ENCODE measurements at places on chromosomes 4 and X.

GRCh38 chrX:78024349-78025059, 55.1 kb upstream of the PGAM4 start:
- DNase-seq: peak; percentile 51

- no peak for DNase-seq
Observed at GRCh38 chr4:17063888-17064287, 165.4 kb upstream of the LDB2 start.

- no peak for DNase-seq
Observed at GRCh38 chr4:126976850-126977632, 655.7 kb upstream of the INTU start.

- no peak for DNase-seq
Observed at GRCh38 chr4:13918991-13919441, 291.5 kb upstream of the BOD1L1 start.

GRCh38 chrX:112760697-112761096, 79.9 kb downstream of the AMOT start:
- DNase-seq: no peak

GRCh38 chr4:139782926-139783522, 117.4 kb downstream of the MGST2 start:
- no peak for DNase-seq

DNA sequence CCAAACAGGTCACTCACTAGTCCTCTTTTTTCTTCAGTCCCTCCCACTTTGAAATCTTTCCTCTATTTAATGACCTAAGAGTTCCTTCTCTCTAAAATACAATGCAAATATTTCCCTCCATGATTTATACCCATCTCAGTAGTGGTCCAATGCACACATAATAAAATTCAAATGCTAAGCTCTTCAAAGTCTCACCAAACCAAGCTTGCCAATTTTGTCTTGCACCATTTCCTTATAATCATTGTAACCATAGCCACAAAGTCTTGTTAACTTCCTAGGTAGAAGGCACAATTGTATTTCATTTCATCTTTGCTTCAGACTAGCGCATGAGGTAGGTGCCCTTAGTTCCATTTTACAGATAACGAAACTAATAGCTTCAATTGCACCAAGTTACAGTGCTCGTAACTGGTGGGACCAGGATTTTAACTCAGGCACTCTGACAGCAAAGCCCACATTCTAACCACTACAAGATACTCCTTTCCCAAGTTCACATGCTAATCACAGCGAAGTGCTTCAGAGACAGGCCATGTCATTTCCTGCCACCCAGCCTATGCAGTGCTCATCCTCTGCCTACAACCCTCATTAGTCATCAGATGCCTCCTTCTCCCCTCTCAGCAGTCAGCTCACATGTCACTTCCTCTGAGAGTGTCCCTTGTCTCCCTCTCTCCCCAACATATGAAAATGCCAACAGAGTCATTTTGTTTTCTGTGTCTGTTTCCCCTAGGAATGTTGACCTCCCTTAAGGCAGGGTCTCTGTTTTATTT, 66.9 kb upstream of the PPARGC1A start:
- DNase-seq: no peak

GRCh38 chr4:137471895-137472294, 60.4 kb downstream of the PCDH18 start:
- DNase-seq: no peak

DNA sequence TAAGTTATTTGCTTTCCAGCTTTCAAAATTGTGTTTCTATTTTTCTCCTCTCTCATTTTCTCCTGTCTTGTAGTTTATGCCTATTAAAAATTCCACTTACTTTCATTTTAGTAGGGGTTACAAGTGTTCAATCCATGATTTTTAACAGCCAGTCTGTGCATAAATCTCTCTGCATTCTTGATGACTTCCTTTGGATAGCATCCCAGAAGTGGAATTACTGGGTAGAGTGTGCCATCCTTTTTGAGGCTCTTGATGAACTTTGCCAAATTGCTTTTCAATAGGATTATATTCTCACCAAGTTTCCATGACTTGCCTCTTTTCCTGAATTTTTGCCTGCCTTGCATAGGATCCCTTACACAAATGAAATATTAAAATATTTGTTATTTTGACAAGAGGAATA, 58.5 kb downstream of the DIPK2B start:
- DNase-seq: no peak

DNA sequence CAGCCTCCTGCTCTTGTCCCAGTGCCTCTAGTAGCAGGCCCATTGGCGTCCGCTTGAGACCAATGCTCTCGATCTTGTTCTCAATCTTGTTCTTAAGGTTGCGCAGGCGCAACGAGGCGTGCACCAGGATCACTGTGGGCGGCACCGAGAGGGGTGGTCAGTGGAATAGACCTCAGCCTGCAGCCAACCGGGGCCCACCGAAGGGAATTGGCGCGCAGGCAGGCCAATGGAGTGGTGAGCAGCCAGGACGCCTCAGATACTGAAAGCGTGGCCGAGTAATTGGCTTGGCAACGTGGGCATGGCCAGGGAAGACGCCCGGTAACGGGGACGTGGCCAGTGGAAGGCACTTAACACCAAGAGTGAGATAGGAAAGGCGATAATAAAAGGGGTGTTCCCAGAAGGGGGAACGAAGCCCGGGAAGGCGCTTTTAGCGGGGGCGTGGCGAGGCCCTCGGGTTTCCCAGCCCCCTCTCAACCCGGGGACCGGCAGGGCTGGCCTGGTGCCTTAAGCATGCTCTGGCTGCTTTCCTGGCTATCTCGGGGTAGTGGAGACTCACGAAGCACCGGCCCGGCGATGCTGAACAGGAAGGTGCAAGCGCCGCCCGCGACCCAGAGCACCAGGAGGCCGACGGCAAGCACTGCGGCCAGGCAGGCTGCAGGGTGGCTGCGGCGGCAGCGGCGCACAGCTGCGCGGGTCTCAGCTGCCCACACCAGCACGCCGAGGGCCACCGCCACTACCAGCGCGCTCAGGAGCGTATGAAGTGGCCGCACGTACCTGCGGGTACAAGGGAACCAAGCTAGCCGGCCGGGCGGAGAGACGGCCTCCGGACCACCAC, 1.7 kb downstream of the PRAF2 start:
- no peak for DNase-seq

- peak; percentile 1 for DNase-seq
Observed at GRCh38 chrX:119398974-119399771, at the start of gene SLC25A43. SLC25A43 (plus strand) TSS chrX:119399336; CDS start chrX:119399404, 68 bp downstream.

DNA sequence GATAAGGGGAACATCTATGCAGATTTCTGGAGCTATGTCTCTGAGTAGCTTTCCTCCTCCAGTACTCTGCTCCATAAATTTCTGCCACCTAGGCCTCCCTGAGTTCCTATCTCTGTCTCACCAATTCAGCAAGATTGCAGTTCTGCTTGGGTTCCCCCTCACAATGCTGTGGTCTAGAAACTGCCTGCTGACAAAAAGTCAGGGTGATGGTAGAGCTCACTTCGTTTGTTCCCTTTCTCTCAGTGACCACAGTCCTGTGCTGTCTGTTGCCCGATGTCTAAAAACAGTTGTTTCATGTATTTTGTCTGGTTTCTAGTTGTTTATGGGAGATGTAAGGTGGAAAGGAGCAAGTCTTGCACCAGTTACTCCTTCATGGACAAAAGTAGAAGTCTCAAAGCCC, 41.1 kb downstream of the AMMECR1 start:
- no peak for DNase-seq

- DNase-seq: no peak
Observed at GRCh38 chr4:32884198-32884597, 2164.0 kb downstream of the PCDH7 start.

DNA sequence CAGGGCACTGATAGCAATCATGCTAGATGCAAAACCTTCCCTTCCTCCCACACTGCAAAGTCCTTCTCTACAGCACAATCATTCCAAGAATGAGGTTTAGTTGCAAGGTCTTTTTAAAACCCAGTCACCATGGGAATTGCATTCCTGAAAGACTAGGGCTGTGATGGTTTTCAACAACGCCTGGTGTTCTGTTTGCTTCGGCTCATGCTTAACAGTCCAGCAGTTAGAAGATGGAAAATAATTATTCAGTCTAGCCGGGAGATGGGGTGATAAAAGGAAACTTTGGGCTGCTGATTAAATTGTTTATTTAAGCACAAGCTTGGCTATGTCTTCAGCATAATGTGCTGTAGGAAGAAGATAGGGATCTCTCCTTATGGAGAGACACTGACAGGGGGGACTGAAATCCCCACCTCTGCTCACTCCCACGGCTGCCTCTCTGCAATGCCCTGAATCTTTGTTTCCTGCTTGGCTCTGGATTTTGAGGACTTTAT, 211.4 kb downstream of the MID1IP1 start:
- DNase-seq: no peak

- DNase-seq: no peak
Observed at GRCh38 chrX:42585842-42586621, 191.9 kb downstream of the PPP1R2C start.

DNA sequence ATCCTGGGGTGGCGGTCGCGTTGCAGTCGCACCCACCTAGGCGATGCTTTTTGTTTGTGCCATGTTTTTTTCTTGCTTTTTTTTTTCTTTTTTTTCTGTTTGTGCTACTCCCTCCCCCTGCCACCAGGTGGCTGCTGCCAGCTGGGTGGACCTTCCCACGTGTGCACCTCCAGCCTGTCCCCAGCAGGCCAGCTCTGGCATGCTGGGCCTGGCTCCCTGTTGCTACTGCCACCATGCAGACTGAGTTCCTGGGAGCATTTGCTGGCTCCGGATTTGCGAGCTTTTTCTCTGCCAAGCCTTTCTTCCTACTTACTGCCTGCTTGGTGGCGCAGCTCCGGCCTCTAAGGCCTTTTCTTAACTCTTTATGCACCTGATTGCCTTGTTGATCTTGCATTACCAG, 161.2 kb upstream of the WDFY3 start:
- peak; percentile 25 for DNase-seq

- no peak for DNase-seq
Observed at GRCh38 chr4:45324455-45325417, 598.4 kb upstream of the GNPDA2 start.

DNA sequence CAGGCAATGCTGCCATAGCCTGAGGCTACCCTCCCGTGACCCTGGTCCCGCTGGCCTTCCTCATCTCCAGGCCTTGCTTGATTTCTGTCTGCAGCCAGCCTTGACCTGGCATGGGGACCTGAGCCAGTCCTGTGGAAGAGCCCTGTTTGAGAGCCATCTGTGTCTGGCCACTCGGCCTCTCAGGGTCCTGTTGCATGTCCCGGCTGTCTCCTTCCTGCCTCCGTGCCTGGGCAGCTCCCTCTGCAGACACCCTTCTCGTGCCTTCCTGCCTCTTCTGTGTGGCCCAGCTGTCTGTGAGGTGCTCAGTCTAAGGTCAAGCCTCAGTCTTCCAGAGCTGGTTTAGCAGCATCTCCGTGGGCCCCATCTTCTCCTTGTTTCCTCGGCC, 108.4 kb downstream of the SORCS2 start:
- no peak for DNase-seq

DNA sequence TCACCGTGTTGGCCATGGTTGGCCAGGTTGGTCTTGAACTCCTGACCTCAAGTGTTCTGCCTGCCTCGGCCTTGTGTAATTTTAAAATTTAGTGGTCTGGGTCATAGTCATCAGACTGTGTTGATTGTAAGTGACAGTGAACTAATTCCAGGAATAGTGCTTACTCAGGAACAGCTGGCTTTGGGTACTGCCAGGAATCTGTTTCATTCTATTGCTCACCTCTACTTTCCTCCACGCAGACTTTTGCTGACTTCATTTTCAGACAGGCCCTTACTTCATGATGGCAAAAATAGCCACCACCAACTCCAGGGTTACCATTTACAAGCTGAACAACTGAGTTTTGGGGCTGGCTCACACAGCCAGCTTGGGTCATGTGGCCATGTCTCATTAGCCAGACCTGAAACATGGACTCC, 54.6 kb downstream of the FNIP2 start:
- no peak for DNase-seq

DNA sequence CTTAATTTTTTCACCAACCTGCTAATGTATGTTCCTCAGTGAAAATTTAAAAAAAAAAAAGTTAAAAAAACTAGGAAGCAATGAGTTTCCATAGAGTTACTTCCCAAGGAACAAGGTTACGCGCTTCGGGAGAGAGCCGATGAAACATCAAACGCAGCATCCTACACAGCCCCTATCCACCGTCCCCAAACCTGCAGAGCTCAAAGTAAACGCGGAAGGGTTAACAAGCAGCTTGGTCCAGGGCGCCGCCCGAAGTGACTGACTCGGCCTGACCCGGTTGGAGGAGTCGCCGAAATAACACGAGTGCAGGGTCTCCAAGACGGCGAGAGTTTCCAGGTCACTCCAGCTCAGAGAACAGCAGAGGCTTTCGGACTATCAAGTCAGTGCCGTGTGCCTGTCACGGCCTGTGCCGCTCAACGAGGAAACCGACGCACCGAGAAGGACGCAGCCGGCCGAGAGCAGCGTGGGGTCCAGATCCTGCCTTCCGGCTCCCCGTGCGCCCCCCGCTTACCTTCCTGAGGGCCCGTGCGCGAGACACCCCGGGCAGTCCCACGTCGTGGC, 512 bp downstream of the NOP14 start:
- peak; percentile 41 for DNase-seq

- DNase-seq: no peak
Observed at GRCh38 chr4:132063829-132064228, 1085.3 kb upstream of the PCDH10 start.

- DNase-seq: no peak
Observed at GRCh38 chr4:2482192-2482591, 13.3 kb downstream of the RNF4 start.

DNA sequence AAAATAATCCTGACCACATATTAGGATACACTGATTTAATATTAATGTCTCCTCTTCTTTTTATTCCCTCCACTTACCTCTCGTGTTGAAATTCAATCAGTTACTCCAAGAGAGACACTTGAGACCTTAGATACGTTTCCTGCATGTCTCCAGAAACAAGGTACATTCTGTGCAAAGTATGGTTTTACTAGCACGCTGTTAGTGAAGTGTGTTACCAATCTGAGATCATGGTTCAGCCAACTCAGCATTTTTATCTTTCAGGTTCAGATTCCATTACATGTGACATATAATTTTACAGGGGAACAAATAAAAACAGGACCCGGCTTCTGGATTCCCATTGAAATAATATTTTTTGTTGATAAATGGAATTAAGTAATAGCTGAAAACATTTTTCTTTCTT, 32.2 kb downstream of the PDLIM5 start:
- DNase-seq: no peak

GRCh38 chr4:172707622-172708021, 461.0 kb upstream of the GALNT7 start:
- DNase-seq: no peak

DNA sequence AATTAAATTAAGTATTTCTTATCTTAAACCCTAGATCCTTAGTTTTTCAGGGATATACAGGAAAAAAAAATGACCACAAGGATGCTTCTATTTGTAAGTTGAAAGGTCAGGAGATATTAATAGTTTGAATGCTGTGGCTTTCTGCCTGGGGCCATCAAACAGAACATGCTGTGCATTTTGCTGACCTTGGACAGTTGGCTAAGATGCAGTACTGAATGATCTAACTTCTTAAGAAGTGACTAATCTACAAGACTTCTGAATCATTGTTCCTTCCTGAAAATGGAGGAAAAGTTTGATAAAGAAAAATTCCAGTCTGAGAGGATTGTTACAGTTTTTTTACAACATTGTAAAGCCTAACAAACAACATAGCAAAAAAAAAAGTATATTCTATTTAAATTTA, 237.8 kb upstream of the JADE1 start:
- peak; percentile 48 for DNase-seq
